ENCODE measurements at places on chromosomes 11 and 22. TPM values are rescaled to one million over a fixed set of nuclear protein-coding genes. Genes with fewer than 3 reads are reported as not detected.

GRCh38 chr11:45931739-45932138 lies 9.3 kb downstream of the LARGE2 start:
- no peak for DNase-seq

- DNase-seq = no peak
These were observed 71.5 kb downstream of the WNT7B start for GRCh38 chr22:45905326-45905923.

- DNase-seq = no peak
These were observed 287 bp downstream of the RPS13 start for GRCh38 chr11:17077240-17077519.

GRCh38 chr11:102633385-102634026 lies 8.4 kb upstream of the MMP20 start:
- no peak for DNase-seq

DNA sequence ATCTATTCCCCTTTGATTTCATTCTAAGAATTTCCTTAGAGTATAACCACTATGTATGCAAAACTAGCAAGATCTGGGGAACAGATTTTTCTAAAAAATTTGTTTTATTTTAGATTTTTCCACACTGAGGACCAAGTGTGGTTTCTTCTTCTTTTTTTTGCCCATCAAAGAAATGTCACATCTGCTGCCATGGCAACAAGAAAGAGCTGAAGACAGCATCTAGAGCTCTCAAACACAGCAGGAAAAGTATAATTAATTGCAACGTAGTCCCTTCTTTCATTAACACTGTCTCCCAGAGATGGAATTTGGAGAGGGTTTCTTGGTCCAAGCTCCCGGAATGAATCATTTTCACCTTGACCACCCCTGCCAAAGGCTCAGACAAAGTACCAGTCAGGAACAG lies 256.7 kb upstream of the CCDC90B start:
- no peak for DNase-seq

DNA sequence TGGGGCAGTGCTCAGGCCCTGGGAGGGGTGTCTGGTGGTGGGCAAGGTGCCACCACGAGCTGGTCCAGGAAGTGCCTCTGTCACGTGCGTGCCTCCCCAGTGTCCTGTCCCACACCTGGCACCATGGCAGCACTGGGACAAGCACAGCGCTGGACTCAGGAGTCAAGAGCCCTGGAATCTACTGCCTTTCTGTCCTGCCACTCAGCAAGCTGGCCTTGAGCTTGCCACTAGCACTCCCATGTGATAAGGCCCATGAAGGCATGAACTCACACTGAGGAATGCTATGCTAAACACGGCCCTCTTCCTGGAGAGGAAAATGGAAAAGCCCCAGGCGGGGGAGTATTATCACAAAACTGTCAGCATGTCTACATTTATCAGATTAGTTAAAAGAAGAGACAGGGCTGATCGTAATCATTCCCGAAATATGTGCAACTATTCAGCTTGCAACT lies 50.7 kb upstream of the SLC35C1 start:
- no peak for DNase-seq

GRCh38 chr11:133842730-133843129 lies 2.6 kb downstream of the SPATA19 start:
- no peak for DNase-seq

- DNase-seq = no peak
These were observed 84.0 kb downstream of the MYEOV start for GRCh38 chr11:69377953-69378302.

- DNase-seq = no peak
These were observed 81.9 kb downstream of the LRRC32 start for GRCh38 chr11:76588455-76589325.

GRCh38 chr11:1089738-1090599 lies 15.3 kb downstream of the MUC2 start:
- no peak for DNase-seq

- DNase-seq = no peak
These were observed 93.9 kb downstream of the YAP1 start for GRCh38 chr11:102204174-102204573.

DNA sequence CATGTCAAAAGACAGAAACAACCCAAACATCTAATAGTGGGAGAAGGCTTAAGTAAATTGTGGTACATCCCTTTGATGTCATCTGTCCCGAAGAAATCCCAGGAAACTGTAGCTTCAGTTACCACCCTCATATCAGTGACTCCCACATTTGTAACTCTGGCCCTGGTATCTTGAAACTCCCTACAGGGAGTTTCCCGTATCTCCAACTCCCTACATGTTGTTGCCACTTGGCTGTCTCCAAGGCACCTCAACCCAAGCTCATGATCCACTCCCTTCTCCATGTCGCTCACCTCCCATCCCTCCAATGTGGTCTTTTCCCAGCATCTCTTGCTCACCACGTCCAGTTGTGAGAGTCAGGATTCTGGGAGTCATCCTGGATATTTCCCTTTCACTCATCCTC lies 68.1 kb downstream of the CACNG2 start:
- DNase-seq = no peak

Gene UBASH3B
- 12.8 TPM for polyA plus RNA-seq

Gene LGR4
- polyA plus RNA-seq = 0.13 TPM

Gene TTC28
- polyA plus RNA-seq = 1.3 TPM

Gene ST14
- polyA plus RNA-seq = not detected

Gene SCGB1C1
- polyA plus RNA-seq = not detected

Gene PHF21B
- not detected for polyA plus RNA-seq

Gene KIAA0930
- 0.87 TPM for polyA plus RNA-seq

Gene INS
- polyA plus RNA-seq = not detected

Gene LIMK2
- 21.0 TPM for polyA plus RNA-seq

All from naive thymus-derived CD8-positive, alpha-beta T cell (primary cell).